Glutamatergic neuron (in vitro differentiated cells): ENCODE measurements at places on chromosomes 12 and 14.

- no peak for DNase-seq
Observed at GRCh38 chr12:91921555-91921954, 224.1 kb downstream of the BTG1 start.

GRCh38 chr12:98751580-98752115 lies 106.6 kb downstream of the APAF1 start:
- DNase-seq: no peak

DNA sequence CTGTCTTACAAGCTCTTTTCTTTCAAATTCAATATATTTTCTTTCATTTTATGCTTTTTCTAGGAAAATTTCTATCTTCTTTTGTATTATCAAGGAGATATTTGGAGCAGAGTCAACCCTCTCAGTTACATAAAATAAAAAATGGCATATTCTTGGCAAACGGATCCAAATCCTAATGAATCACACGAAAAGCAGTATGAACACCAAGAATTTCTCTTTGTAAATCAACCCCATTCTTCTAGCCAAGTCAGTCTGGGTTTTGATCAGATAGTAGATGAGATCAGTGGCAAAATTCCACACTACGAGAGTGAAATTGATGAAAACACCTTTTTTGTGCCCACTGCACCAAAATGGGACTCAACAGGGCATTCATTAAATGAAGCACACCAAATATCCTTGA lies 20.6 kb downstream of the PIK3C2G start:
- no peak for DNase-seq

GRCh38 chr14:69090187-69090789 lies 62.6 kb downstream of the DCAF5 start:
- DNase-seq: no peak

DNA sequence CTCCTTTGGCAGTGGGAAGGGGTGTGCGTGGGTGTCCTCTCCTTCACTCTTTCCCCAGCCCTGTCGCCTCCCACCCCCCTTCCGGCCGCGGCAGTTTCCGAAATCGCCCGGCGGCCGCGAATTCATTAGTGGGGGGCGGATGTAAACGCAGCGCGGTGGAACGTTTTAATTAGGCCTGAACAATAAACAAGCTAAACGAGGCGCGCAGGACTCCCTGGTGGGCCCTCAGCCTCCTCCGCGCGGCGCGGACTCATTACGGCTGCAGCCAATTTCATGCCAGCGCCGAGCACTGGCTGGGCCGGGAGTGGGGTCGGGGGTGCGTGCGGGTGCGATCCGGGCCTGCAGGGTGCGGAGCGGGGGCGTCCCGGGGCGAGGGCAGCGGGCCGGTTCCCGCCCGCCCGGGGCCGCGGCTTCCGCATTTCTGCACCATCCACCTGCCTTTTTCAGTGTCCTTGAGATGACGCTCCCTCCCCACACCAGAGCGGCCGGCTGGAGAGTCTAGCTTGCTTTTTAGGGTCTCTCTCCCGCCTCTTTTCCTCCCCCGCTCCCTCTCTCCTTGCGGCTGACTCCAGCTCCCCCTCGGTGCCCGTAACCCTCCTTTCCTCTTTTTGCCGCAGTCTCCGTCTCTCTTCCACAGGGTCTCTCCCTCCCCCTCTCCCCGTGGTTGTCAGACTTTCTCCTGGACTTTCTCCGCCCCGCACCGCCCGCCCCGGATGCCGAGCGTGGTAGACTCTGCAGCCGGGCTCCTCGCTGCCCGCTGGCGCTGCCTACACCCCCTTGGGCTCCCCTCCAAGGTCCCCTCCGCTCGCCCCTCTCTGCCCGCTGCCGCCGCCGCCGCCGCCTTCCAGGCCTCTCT lies at the start of gene CISTR:
Gene CISTR (minus strand): TSS at position 644 of the 856 bp plus-strand sequence.
- DNase-seq: peak; percentile 56

DNA sequence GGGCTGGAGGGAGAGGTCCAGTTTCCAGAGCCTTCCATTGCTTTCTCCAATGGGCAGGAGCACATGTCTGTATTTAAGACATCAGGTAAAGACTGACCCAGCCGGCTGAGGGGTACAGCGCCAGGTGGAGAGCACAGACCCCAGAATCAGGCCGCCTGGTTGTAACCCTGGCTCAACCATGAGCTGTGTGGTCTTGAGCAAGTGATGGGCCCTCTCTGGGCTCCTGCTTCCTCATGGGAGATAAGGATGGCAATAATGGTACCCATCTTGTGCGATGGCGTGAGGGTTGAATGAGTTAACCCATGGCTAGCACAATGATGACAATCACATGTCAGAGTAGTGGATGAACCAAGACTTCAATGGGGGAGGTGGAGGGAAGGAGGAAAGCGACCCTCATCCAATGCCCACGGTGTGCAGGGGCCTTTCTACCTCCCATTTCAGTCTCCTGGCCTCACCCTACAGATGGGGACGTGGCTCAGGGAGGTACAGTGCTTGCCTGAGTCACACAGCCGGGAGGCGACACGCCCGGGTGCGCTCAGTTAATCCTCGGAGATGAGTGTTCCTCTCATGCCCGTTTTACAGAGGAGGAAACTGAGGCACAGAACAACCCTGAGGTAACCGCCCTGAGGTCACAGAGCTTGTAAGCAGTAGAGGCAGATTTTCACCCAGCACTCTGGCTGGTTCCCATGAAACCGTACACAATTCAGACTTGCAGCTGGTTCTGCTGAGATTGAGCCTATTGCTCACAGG lies 163.9 kb downstream of the RBM19 start:
- no peak for DNase-seq

GRCh38 chr12:52677126-52677525 lies 3.1 kb downstream of the KRT1 start:
- DNase-seq: no peak
